ENCODE measurements at places on chromosomes 4 and X.

DNA sequence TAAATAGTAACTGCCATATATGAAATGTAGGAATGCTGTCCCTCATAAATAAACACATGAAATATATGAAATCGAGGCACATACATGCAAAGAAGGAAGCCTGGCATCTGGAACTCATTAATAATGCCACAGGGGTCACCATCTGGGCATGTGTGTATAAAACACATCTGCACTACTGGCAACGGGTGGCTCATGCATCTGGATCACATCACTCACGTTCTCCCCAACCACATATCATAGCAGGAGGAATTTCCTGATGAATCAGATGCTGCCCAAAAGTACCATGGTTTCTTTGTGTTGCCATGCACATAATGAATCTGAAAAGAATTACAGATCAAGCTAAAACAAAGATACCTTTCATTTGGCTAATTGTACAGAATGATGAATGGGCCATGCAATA is 28.6 kb downstream of the RNF175 start:
- no peak for DNase-seq

DNA sequence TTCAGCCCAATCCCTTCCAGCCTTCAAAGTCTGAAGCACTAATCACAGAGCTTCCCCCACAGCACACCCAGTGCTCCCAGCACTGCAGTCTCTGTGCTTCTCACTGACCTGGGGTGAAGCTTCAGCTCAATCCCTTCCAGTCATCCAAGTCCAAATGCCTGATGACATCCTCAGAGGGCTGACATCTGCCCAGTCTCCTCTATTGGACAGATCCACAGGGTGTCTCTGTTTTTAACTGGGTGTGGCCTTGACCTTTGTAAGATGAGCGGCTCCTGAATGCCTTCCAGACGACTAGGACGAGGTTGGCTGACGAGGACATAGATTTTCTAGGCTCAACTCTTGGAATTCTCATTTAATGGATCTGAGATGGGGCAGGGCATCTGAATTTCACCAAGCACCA is 7.6 kb upstream of the SLC2A9 start:
- DNase-seq, result no peak

- no peak for DNase-seq
These were observed 74.2 kb downstream of the LIMCH1 start for GRCh38 chr4:41611881-41612871.

DNA sequence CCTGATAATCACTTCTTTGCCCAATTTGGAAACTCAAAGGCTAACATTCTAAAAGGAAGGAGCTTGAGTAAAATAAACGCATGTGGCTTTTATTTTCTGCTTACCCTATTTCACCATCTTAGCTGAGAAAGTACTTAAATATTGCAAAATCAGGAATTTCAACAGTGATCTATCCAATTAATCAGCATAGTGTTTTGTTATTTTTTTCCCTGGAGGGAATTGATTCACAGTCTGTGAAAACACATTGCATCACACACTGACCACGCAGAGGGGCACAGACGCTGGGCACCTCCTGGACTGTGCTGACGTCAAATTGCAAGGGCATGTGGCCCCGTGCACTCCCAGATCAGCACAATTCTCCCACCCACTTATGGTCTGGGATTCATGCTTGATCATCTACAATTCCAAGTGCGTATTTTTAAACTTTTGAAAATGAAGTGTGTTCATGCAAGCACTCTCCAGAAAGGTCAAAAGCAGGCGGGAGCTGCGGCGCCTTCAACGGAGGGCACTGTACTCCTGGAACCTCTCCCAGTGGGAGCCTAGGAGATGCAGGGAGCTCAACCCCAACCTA is 320.6 kb upstream of the PPARGC1A start:
- DNase-seq, result no peak

- DNase-seq, result no peak
These were observed 200.5 kb downstream of the INPP4B start for GRCh38 chr4:142645475-142646108.
